ENCODE measurements at places on chromosomes 3 and 15. TPM values are rescaled to one million over a fixed set of nuclear protein-coding genes. Genes with fewer than 3 reads are reported as not detected.

DNA sequence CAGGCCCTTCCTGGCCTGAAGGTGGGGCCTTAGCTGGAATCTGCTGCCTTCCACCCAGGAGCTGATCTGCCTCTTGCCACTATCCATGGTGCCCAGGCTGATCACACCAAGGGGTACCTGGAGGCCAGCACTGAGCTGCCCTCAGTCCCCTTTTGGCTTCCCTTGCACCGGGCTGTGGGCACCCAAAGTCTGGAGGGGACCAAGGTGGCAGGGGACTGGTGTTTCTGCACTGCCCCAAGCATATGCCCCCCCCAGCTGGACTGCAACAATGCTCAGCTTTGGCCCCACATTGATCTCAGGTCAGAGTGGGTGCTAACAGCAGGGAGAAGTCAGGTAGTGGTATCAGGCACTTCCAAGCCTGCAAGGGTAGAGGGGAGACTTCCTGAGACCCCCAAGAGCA, 902.6 kb upstream of the EPHA6 start:
- no peaks in the 10 kb centered on the region for H3K4me1 ChIP-seq
- no peak overlapping the region for H3K27ac ChIP-seq
- H3K4me3 ChIP-seq = no peak overlapping the region
- H3K36me3 ChIP-seq = no peaks in the 10 kb centered on the region
- no peaks in the 10 kb centered on the region for H3K27me3 ChIP-seq
- DNase-seq = no peak

The ADAMTSL3 gene
- not detected for polyA plus RNA-seq

- no peak overlapping the region for H3K4me3 ChIP-seq
- DNase-seq = peak; percentile 55
- H3K4me1 ChIP-seq = peaks cover 17% of the 10 kb centered on the region
- no peaks in the 10 kb centered on the region for H3K36me3 ChIP-seq
- no peaks in the 10 kb centered on the region for H3K27me3 ChIP-seq
These were observed 23.5 kb downstream of the IL12A start for GRCh38 chr3:160012108-160012507.

The GOLGA8M gene
- not detected for polyA plus RNA-seq

- H3K27me3 ChIP-seq = no peaks in the 10 kb centered on the region
- H3K36me3 ChIP-seq = peaks cover 74% of the 10 kb centered on the region
- no peak overlapping the region for H3K4me3 ChIP-seq
- DNase-seq = no peak
These were observed 17.4 kb downstream of the FYCO1 start for GRCh38 chr3:45978006-45978761.

Measured in CD14-positive monocyte (primary cell).